Right lung (tissue), 10 donors: ENCODE measurements at places on chromosomes 2 and 18. TPM values are rescaled to one million over a fixed set of nuclear protein-coding genes. Genes with fewer than 3 reads are reported as not detected.

DNA sequence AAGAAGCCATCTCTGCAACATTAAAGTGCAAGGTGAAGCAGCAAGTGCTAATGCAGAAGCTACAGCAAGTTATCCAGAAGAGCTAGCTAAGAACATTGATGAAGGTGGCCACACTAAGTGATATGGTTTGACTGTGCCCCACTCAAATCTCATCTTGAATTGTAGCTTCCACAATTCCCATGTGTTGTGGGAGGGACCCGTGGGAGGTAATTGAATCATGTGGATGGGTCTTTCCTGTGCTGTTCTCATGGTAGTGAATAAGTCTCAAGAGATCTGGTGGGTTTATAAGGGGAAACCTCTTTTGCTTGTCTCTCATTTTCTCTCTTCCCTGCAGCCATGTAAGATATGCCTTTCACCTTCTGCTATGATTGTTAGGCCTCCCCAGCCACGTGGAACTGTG is 11.4 kb downstream of the RDH14 start:
- no peak for DNase-seq

- DNase-seq, result no peak
Measured at GRCh38 chr2:179626261-179626660, 235.2 kb downstream of the ZNF385B start.

DNA sequence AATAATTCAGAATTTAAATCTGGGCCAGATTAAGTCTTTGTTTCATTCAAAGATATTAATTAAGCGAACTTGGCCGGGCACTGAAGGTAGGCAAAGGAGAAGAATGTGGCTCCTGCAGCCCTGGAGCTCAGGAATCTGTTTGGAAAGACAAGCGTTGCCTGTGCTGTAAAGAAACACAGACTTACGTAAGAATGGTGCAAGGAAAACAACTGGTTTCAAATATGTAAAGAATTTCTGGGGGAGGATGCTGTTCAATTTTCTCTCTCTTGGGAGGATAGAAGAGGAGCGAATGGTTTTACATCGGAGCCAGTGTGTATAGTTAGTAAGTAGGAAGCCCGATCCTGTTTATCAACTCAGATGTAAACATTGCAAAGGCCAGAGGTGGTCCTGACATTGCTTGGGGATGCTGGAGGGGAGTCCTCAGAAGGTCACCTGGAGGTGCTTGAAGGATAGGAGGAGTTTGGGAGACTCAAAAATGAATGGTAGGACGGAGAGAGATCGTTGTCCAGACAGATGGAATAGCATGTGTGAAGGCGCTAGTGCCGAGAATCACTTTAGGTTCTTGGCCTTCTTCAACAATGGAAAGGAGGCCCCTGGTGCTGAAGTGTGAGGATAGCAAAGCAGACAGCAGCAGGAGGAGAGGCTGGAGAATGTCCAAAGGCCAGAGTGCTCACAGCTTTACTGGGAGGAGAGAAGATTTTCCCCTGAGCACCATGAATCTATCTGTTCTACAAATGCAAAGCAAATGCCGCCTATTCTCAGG is 456.1 kb downstream of the LPIN1 start:
- DNase-seq, result no peak

GRCh38 chr2:120850551-120850950 is 114.9 kb downstream of the GLI2 start:
- DNase-seq, result no peak

- DNase-seq, result no peak
Measured at GRCh38 chr18:59200787-59201186, 19.2 kb upstream of the GRP start.

GRCh38 chr2:55732854-55733253 is 39.2 kb upstream of the PNPT1 start:
- no peak for DNase-seq

- DNase-seq, result no peak
Measured at GRCh38 chr2:176135035-176135440, 5.5 kb downstream of the HOXD8 start.

The MOCOS gene
- polyA plus RNA-seq, result 1.1 TPM

DNA sequence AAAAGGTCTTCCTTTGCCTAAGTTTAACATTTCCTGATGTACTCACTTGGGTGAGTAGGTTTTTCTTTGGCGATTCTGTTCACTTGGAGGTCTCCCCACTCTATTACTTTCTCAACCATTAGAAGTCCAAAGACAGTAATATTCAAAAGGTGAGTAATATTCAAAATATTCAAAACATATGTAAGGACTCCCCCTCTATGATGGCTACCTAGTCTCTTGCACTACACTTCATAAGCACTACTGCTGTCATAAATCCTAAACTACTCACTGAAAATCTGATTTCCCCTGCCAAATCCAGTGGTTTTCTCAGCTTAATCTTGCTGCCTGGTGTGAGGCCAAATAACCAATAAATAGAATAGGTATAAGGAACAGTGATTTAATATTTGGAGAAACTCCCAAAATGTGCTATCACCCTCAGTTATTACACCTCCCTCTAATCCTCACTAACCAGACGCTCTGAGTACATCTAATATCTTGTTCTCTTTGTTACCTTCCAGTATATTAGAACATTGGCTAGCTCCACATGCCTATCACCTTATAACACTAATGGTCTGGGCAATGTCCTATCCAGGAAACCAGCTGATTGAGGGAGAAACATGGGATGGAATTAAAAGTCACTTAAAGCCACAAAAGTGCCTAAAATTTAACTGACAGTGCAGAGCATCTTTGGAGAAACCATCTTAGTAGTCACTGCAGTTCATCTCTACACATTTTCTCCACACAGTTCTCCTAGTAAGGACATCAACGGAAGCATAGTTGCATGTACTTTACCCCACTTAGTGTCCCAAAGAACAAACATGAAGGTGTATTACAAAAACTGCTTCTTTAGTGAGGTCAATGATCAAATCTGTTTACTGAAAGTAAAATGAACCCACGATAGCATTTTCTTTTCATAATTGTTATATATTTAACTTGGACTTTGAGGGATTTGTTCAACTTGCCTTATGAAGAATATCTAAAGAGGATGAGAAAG is 54.8 kb downstream of the MBD2 start:
- no peak for DNase-seq

- no peak for DNase-seq
Measured at GRCh38 chr2:69344305-69344704, 42.7 kb downstream of the GFPT1 start.

DNA sequence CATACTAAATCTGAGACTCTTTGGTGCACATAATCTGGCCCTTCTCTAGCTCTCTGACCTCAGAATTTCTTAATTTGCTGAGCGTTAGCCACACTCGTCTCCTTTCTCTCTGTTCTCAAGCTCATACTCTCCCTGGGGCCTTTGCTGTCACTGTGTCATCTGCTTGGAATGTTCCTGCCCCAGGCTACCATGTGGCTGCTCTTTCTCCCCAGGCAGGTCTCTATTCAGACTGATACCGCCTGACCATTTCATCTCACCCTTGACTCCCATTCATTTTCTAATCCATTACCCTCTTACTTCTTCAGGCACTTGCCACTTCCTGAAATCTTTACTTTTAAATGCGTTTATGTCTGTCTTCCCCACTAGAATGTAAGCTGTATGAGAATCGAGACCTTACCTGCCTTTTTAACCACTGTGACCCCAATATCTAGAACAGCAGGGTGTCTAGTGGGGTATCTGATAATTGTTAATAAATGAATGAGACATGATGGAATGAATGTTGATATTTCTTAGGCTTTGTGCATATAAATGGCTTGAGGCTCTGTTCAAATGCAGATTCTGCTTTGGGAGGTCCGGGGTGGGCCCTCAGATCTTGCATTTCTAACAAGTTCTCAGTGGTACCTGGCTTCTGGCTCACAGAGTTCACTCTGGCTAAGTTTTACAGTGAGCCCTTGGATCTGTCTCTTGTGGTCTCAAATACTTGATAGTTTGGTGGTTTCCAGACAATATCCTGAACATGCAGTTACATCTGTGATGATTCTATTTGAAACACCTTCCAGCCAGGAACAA is 89.9 kb upstream of the EPC2 start:
- DNase-seq, result no peak

The HOXD12 gene
- not detected for polyA plus RNA-seq

The MC5R gene
- polyA plus RNA-seq, result not detected

DNA sequence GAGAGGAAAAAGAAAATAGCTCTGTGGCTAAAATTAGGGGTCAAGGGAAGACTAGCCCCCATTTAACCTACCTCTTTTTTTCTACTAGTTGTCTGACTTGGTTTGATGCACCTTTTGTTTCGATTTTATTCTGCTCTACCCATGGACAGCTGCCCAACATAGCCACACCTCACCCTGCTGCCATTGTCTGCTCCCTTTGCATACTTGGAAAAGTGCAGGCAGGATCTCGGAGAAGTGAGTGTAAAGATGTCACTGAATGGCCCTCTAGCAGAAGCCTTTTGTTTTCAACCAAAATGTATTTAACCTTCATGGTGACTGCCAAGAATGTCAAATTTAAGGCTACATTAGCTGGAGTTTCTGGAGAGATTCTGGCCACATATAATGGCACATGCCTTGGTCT is 62.9 kb downstream of the SETBP1 start:
- no peak for DNase-seq

GRCh38 chr18:76426737-76427305 is 68.2 kb downstream of the ZNF516 start:
- no peak for DNase-seq

GRCh38 chr18:39506581-39507330 is 1941.2 kb upstream of the CELF4 start:
- DNase-seq, result no peak

DNA sequence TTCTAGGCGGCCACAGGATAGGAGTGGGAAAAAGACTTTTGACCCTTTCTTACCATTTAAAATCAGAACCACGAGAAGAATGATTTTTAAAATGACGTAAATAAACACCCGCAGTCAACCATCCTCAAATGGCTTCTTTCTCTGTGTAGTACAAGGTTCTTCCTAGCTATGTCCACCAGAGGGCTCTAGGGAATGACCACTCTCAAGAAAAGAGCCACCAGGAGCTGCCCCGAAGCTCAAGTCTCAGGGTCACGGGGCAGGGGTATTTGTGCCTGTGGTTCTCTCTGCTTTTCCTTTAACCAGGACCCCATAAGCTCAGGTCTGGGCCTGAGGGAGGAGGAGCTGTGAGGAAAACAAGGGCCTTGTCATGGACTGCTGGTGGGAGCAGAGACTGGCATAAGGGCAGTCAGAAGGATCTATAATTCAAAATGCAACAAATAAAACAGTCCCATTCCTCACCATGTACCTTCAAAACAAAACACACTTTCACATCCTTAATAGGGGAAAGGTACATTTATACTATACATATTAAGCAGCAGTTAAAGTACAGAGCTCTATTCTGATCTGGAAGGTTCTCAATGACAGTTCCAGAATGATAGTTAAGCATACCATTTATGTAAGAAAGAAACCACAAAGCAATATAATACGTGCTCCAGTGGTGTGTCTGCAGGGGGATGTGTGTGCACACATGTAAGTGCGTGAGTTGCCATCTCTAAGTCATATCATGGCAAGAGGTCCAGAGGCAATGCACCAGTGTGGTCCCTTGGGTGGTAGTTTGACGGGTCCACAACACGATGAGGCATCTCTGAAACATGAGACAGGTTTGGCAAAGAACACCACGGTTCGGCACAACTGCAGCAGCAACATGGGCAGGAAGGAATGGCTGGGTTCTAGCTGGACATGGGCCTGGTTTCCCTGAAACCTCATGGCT is 18.6 kb downstream of the LYPD1 start:
- DNase-seq, result no peak

GRCh38 chr18:10465174-10465939 is 10.9 kb downstream of the APCDD1 start:
- DNase-seq, result no peak

DNA sequence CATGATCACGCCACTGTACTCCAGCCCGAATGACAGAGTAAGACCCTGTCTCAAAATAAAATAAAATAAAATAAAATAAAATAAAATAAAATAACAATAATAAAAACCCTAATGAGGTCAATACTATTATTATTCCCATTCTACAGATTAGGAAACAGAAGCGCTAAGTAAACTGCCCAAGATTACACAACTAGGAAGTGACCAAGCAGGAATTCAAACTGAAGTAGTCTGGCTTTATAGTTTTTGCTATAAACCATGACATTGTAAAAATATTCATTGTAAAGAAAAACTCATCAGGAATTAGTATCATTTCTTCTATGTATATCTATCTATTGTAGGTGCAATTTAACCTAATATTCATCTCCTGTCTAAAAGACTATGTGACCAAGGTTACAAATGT is 1.2 kb downstream of the PLEKHM3 start:
- DNase-seq, result no peak

The ITPRID2 gene
- 91.3 TPM for polyA plus RNA-seq

GRCh38 chr18:69402533-69402989 is 1.9 kb downstream of the DOK6 start:
- DNase-seq, result no peak

GRCh38 chr2:136990316-136990715 is 225.0 kb downstream of the THSD7B start:
- no peak for DNase-seq

GRCh38 chr2:43407935-43408334 is 181.5 kb upstream of the ZFP36L2 start:
- DNase-seq, result no peak

GRCh38 chr2:64793701-64794100 is 140.0 kb upstream of the SERTAD2 start:
- DNase-seq, result no peak
